ENCODE measurements at places on chromosomes 4 and X.

GRCh38 chrX:47574547-47575301 is 7.5 kb upstream of the TIMP1 start:
- DNase-seq = no peak

GRCh38 chrX:85977218-85977617 is 70.1 kb downstream of the CHM start:
- no peak for DNase-seq

DNA sequence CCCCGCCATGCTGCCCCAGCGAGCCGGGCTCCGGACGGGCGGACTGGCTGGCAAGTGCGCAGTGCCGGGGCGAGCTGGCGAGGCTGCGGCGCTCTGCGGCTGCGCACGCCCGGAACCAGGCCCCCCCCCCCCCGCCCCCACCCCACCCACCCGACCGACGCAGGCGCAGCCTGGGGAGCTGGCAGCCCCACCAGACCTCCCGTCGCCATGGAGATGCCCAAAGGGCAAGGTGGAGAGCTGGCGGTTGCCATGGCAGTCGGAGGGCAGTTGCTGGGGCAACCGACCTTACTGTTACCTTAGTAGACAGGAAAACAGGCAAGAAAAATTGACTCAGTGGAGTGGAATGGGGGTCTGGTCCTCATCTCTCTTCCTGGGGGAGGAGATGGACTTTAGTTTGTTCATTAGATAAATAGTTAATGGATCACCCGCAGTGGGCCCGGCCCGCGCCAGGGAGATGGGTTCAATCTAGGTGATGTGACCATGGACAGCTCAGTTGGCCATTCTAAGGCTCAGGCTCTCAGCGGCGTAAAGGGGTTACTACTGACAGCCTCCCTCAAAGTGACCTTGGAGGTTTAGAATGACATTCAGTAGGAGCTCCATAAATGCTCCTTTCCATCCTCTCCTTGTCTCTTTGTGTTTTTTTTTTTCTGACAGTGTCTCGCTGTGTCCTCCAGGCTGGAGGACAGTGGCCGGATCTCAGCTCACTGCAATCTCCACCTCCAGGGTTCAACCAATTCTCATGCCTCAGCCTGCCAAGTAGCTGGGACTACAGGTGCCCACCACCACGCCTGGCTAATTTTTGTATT is at the start of gene PCSK1N:
Gene PCSK1N (minus strand): TSS at position 87 of the 806 bp plus-strand sequence. CDS start 78 bp downstream, at position 9.
- peak; percentile 8 for DNase-seq

- no peak for DNase-seq
These were observed 10.7 kb downstream of the TENT5D start for GRCh38 chrX:80430826-80431504.

DNA sequence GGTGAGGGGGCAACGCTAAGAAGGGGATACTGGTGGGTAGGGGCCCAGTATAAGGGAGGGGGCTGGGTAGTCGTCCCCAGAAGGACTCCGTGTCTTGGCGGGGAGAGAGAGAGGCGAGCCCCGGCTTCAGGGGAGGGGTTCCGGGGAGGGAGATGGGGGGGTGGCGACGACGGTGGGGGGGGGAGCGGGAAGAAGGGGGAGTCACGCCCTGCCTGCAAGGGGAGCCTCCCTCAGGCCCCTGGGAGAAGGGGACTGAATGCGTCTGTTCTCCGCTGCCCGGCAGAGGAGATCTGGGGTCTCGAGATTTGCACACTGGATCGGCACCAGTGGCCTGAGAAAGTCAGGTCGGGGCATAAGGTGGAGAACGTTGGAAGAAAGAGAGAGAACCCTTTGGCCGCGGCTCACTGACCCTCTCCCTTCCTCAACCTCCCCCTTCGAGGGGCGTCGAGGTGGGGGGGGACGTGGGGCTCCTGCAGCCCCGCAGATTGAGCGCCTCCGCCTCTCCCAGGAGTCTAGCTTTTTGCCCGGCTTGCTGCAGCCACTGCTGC is 609 bp upstream of the BCORL1 start:
- DNase-seq = no peak

GRCh38 chr4:89438102-89438831 is 130.7 kb upstream of the GPRIN3 start:
- no peak for DNase-seq

- no peak for DNase-seq
These were observed 1025.5 kb downstream of the RPA4 start for GRCh38 chrX:97909245-97909644.

DNA sequence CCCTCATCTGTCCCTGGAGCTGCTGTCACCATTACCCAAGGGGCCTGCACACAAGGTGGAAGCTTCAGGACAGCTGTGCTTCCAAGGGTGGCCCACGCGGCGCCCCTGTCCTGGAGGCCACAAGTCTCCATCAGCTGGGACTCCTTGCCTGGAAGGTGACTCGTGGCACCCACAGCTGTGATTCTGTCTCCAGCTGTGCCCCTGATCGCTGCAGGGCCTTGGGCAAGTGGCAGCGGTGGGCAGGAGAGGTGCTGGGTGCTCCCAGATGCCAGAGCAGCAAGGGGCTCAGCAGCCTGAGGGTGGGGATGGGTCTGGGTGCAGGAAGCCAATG is 9.0 kb upstream of the DUSP9 start:
- no peak for DNase-seq
